CD4-positive, alpha-beta T cell treated with Interleukin-15 for 4 hours (primary cell): ENCODE measurements at places on chromosomes 7 and 10.

DNA sequence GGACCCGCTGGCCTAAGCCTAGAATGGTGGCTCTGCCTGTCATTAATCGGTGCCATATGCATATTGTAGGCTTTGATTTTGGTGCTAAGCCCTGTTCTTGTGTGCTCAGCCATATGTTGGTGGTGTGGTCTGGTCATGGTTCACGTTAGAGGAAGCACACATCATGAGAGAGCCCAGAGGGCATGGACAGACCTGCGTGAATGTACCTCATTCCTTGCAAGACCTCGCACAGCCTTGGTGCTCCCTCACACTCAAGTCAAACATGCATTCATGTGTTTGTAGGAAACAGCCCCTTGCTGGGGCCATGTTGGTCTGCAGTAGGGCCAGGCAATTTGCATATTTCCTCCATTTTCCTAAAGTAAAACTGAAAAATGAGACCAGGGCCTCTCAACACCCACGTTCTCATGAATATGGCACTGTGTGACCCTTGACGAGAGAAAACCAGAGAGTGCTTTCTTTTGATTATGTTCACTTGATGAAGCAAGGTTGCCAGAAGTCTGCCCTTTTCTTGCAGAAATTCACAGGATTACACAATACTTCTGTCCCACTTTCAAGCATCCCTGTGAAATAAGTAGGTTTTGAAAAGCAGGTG, 268.7 kb downstream of the CELF2 start:
- no peak for DNase-seq

DNA sequence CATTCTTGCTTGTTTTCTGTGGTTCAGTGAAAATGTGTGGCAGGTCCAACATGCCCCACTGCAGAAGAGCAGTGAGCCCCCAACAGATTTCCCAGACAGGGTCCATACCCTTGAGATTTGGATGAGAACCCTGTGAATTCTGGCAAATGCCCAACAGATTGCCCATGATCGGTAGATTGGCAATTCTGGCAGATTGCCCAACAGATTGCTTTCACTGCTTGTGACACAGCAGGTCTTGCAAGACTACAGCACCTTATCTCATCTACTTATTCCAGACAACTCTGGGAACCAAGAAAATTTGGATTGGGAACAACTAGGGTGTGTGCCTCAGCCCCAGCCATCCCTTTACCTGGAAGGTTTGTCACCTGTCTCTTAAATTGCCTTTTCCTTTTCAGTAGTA, 143.7 kb upstream of the COL1A2 start:
- DNase-seq: no peak

GRCh38 chr7:36456548-36456947, 66.9 kb downstream of the ANLN start:
- DNase-seq: no peak

- DNase-seq: no peak
These were observed 37.4 kb downstream of the VCL start for GRCh38 chr10:74035303-74035702.

DNA sequence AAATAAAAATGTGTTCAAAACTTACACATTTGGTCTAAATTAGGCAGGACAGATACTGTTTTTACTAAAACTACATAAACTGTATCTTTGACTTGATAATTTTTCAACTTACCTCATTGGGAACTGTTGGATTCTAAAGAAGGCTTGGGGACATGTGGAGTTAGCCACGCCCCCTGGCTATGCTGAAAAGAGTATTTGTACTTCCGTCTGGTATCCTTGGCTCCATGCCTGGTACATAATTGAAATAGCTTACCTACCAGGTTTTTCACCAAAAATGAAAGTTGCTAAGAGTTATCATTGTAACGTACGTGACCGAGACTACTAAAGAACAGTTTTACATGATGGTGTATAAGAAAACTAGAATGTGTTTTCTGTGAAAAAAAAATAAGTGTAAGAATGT, 604.8 kb upstream of the IGFBP3 start:
- no peak for DNase-seq

DNA sequence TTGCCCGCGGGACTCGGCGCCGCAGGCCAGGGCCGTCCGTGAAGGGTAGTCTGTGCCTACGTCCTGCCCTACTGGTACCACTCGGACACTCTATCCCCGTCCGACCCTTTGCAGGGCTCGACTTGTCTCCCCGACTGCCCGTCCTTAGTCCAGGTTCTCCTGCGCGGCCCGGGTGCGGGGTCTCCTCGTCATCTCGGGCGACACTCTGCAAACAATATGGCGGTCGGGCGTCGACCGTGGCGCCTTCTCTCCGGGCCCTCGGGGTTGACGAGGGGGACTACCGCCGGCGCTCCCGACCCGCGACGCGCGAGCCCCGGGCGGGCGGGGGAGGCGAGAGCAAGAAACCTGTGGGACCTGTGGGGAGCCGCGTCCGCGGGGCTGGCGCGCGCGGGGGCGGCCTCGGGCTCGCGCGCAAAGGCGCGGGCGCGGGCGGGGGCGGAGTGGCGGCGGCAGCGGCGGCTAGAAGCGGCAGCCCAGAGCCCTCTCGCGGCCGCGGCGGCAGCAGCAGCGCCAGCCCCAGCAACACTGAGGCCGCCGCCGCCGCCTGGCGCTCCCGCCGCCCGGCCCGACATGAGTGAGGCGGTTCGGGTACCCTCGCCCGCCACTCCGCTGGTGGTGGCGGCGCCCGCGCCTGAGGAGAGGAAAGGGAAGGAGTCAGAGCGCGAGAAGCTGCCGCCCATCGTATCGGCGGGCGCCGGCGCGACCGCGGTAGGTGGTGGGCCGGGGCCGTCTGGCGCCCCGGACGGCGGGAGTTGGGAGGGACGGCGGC, at the start of gene HECTD2:
TSS of gene HECTD2 (plus strand) at position 476 of the 769 bp plus-strand sequence. CDS start at position 571, 95 bp downstream.
- DNase-seq: peak; percentile 86

DNA sequence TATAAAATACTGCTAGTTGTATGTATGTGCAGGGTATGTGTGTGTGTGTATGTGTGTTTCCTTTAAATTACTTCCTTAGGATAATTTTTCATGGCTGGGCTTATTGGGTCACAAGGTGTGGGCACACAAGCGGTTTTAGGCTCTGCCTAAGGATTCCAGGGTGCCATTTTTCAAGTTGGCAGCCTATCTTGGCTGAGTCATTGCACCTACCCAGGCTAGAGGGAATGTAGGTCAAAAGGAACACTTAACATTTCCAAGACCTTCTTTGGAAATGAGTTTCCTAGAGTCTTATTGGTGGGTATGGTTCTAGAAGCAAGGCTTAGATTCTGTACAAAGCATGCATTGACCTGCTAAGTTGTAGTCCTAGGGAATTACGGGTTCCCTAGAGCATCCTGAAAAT, 642.1 kb downstream of the LRMDA start:
- no peak for DNase-seq

GRCh38 chr7:73986158-73986631, 41.8 kb upstream of the ELN start:
- no peak for DNase-seq

- DNase-seq: no peak
These were observed at the start of gene HKDC1 for GRCh38 chr10:69220041-69220451. HKDC1 (plus strand) TSS chr10:69220332; CDS start chr10:69220436, 104 bp downstream.

DNA sequence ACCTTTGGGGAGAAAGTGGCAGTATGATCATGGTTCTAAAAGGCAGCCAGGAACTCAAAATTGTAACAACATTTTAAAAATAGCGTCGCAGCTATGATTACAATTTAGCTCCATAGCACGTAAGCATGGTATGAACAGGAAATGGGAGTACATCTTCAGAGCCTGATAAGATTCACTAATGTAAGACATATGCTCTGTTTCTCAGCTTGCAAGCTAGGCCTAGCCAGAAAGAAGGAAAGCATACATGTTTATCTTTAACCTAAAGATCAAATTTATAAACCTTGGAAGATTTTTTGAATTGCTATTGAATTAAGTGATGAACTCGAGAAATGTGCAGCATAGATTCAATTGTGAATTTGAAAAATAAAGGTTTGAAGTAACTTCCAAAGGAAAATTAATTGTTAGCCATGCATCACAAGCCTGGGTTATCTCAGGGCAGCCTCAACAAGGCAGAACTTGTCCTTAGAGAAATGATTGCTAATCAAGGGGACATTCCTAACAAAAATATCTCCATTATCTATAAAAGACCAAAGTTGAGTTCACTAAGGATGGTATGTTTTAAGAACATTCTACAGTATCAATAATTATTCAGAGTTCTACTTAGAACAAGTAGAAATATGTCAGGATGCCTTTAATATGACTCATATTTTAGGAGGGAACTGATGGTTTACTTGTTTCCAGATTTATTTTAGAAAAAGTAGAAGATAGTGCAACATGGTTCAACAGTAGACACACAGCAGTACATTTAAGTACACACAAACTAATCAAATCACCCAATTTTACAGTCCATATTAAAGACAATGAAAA, 38.8 kb upstream of the SEPTIN7 start:
- no peak for DNase-seq

- DNase-seq: no peak
These were observed 54.7 kb downstream of the CHRM2 start for GRCh38 chr7:136923111-136923667.

- DNase-seq: no peak
These were observed 134.1 kb downstream of the GFRA1 start for GRCh38 chr10:116138897-116139296.

GRCh38 chr7:30427296-30428070, 51.1 kb downstream of the NOD1 start:
- DNase-seq: no peak

GRCh38 chr7:119123326-119123725, 898.8 kb downstream of the ANKRD7 start:
- no peak for DNase-seq

DNA sequence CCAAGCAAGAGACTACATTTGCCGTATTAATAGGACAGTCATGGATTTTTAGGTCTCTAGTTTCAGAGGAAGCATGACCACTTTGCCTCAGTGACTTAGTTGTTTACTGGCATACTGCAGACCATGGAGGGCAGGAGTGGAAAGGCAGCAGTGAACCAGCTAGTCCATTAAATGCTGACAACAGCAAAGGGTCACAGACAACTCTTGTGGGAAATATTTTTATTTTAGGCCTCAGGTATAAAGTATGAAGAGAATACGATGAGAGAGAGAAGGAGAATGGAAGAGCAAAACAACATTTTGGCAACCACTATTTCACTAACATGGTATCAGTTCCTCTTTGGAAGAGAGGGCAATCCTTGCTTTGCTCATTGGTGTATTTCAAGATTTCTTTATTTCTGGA, 118.0 kb downstream of the RELN start:
- DNase-seq: no peak

DNA sequence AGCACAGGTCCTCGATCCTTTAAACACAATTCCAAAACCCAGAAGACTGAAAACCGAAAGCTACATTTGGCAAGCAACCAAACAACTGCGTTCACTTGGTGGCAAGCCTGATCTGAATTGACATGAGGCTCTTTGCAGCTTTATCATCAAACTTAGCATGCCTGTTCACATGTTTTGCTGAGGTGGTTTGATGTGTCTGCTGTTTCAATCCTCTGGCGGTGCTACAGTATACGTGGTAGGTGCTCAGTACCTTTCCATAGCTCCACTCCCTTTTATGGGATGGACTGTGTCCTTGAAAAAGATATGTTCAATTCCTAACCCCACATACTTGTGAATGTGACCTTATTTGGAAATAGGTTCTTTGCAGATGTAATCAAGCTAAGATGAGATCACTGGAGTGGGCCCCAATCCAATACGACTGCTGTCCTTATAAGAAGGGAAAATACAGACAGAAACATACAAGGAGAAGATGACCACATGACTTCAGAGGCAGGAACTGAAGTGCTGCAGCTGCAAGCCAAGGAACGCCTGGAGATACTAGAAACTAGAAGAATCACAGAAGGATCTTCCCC, 33.4 kb downstream of the CCDC6 start:
- no peak for DNase-seq

GRCh38 chr7:39355664-39356063, 210.5 kb upstream of the YAE1 start:
- no peak for DNase-seq

GRCh38 chr7:31478018-31478417, 35.9 kb upstream of the ITPRID1 start:
- no peak for DNase-seq

GRCh38 chr10:110613341-110613995, 30.7 kb upstream of the RBM20 start:
- no peak for DNase-seq

DNA sequence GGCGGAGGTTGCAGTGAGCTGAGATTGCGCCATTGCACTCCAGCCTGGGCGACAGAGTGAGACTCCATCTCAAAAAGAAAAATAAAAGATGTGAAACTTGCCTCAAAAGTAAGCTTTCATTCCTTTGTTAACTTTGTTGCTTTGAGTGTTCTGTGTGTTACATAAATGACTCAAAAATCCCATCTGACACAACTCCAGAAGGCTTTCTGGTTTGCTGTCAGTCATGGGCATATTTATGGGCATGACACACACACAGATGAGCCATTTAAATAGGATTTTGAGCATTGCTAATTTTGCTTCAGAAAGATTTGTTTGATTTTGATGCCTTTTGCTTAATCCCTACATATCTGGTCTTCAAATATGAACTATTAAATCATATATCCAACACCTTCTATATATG, 82.6 kb downstream of the CACNB2 start:
- no peak for DNase-seq

- no peak for DNase-seq
These were observed 409.7 kb upstream of the MTPN start for GRCh38 chr7:136386876-136387275.

- no peak for DNase-seq
These were observed 176.4 kb downstream of the ZNF248 start for GRCh38 chr10:37680716-37681616.

DNA sequence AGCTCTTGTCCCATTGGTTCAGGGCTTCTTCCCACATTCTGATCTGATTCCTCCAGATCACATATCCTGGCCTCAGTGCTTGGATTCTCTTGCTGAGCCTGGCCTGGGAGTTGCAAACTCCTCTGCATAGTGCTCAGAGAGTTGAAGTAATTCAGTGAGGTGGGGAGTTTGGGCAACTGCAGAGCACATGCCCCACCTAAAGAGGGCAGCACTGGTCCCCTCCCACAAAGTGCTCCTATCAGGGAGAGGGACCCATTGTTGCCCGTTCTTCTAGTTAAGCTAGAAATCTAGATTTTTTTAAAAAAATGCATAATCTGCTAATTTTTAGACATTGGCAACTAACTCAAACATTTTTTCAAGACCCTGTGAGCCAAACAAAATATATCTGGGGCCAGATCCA, 45.1 kb downstream of the CHN2 start:
- no peak for DNase-seq

- no peak for DNase-seq
These were observed 32.6 kb downstream of the LRRTM3 start for GRCh38 chr10:66958466-66958865.
